ENCODE measurements at places on chromosomes 12 and 14. TPM values are rescaled to one million over a fixed set of nuclear protein-coding genes. Genes with fewer than 3 reads are reported as not detected.

The HOXC11 gene
- 0.70 TPM for total RNA-seq

The KLRD1 gene
- not detected for total RNA-seq

The PGAM5 gene
- 36.8 TPM for total RNA-seq

The TMTC2 gene
- total RNA-seq, result 1.1 TPM

The KRT83 gene
- total RNA-seq, result 2.4 TPM

The PRKAB1 gene
- total RNA-seq, result 35.6 TPM

The CLEC4D gene
- total RNA-seq, result not detected

The NXPH4 gene
- 6.8 TPM for total RNA-seq

The OTUB2 gene
- total RNA-seq, result 2.9 TPM

The TTC9 gene
- total RNA-seq, result 3.5 TPM
